ENCODE measurements at places on chromosomes 12 and 14. TPM values are rescaled to one million over a fixed set of nuclear protein-coding genes. Genes with fewer than 3 reads are reported as not detected.

- no peak for DNase-seq
Observed at GRCh38 chr14:22113401-22113800, 439.8 kb upstream of the OR4E1 start.

DNA sequence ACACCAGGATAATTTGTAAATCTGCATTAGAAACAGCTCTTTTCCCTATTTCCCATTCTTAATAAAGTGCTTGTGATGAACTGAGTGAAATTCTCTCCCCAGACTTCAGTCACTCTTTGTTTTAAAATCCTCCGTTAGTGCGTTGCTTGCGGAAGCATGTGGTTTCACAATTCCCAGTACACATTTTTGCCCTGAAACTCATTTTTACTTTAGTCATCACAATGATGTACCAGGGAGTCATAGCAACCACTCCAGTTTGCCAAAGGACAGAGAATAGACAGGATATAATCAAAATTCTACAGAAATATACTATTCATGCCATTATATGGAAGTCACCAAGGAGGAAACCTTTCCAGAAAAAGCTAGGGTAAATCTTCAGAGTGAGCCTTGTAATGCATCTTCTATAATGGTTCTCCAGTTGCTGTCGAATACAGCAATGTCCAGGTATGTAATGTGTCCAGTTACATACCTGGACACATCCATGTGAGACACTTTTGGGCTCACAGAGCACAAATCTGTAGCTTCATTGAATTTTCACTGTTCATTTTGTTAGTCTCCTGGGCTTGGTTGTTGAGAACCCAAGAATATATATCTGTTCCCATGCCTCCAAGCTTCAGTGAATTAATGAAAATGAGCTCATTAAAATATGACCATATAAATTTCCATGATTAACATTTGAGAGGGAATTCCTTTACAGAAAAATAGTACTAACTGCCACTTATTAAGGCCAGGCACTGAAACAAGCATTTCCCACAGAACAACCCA, 57.8 kb downstream of the GPR135 start:
- DNase-seq = no peak

GRCh38 chr14:58138714-58139482, 13.1 kb downstream of the ARMH4 start:
- DNase-seq = no peak

DNA sequence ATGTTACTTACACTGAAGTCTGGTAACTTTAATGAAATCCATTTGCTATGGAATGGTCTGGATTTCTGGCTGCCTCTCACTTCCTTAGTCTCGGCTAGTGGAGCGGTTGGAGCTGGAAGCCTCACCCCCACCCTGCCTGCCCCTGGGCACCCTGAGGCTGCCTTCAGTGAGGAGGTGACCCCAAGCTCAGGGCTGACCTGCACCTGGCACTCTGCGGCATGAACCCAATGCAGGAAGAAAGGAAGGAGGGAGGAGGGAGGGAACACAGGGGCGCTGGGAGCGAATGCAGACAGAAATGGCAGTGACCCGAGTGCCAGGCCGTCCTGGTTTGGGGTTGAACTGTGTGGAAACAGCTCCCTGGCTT, 353.1 kb downstream of the TMEM121 start:
- DNase-seq = no peak

- no peak for DNase-seq
Observed at GRCh38 chr12:120019938-120020337, 30.9 kb downstream of the BICDL1 start.

DNA sequence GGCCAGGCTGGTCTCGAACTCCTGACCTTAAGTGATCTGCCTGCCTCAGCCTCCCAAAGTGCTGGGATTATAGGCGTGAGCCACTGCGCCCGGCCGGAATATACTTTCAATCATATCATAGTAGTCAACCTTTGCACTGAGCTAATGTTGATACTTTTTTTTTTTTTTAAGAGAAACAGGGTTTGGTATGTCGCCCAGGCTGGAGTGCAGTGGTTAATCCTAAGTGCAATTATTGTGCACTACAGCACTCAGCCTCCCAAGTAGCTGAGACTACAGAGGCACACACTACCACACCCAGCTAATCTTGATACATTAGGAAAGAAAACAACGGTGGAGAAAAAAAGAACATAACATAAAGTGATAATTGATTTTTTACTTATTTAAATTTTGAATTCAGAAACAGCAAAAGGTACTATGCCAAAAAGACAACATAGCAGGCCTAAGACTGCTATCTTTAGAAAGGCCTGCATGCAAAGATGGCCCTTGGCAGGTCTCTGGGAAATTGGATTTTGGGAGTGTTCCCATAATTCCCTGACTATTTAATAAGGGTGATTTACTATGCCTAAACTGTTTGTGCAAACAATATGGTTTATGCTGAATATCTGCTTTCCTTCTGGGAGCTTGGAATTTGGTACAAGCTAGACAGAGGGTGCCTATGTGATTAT, 15.5 kb downstream of the BTBD7 start:
- DNase-seq = no peak

DNA sequence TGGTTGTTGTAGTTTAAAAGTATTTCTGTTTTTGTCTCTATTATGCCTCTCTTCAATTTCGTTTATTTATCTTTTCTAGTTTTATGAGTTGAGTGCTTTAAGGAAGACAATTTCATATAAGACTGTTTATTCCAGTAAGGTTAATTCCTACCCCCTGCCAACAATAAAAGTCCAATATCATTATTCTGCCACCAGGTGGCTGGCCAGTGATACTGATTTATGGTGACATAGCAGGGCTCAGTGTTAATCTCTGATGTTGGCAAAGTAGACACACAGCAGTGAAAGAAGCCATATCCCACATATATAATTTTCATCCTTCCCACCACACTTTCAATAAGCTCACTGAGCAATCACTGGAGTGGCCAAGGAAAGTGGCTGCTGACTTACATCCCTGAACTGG, 69.0 kb upstream of the BMP4 start:
- DNase-seq = no peak

The LALBA gene
- total RNA-seq = not detected

The ADAM20 gene
- total RNA-seq = 2.9 TPM

Data from naive thymus-derived CD4-positive, alpha-beta T cell (primary cell).